ENCODE measurements at places on chromosomes 7 and 10.
A peak's percentile ranks its signal among the peaks of the same experiment; 100 is the strongest.

DNA sequence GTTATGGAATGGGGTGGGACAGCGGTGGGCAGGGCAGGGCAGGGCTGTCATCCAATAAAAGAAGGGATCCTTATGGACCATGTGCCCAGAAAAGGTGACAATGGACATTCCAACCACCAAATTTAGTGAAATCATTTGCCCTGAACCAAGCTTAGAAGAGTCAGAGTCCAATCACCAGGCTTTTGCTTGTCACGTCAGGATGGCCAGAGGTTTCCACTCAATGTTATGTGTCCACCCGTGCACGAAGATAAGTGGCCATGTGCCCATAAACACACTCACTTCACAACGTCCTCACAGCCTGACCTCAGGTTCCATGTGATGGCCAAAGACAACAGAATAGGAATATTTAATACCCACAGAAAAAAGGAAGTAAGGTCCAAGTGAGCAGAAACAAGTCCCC lies 36.6 kb upstream of the PLPP4 start:
- no peak for DNase-seq

- no peak for DNase-seq
Measured at GRCh38 chr7:93156884-93157283, 8.7 kb upstream of the SAMD9L start.

GRCh38 chr7:26001662-26002244 lies 150.2 kb upstream of the NFE2L3 start:
- DNase-seq: no peak

GRCh38 chr10:103609231-103610082 lies 116.0 kb downstream of the NEURL1 start:
- no peak for DNase-seq

- DNase-seq: no peak
Measured at GRCh38 chr10:6678956-6679355, 98.9 kb upstream of the PRKCQ start.

- DNase-seq: no peak
Measured at GRCh38 chr10:129765664-129766550, 198.2 kb downstream of the EBF3 start.

- DNase-seq: no peak
Measured at GRCh38 chr7:80467069-80467468, 44.8 kb downstream of the GNAT3 start.

GRCh38 chr10:120945801-120946302 lies 94.7 kb downstream of the WDR11 start:
- DNase-seq: no peak

DNA sequence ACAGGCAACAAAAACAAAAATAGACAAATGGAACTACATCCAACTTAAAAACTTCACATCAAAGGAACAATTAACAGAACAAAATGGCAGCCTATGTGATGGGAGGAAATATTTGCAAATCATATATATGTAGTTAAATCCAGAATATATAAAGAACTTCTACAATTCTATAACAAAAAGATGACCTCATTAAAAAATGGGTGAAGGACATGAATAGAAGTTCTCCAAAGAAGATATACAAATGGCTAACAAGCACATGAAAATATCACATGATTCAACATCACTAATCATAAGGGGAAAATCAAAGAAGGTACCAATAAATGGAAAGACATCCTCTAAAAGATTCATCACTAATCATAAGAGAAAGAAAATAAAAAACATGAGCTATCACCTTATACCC lies 416.1 kb downstream of the LRMDA start:
- DNase-seq: no peak

GRCh38 chr10:50990568-50991455 lies 83.5 kb upstream of the PRKG1 start:
- DNase-seq: peak; percentile 32

DNA sequence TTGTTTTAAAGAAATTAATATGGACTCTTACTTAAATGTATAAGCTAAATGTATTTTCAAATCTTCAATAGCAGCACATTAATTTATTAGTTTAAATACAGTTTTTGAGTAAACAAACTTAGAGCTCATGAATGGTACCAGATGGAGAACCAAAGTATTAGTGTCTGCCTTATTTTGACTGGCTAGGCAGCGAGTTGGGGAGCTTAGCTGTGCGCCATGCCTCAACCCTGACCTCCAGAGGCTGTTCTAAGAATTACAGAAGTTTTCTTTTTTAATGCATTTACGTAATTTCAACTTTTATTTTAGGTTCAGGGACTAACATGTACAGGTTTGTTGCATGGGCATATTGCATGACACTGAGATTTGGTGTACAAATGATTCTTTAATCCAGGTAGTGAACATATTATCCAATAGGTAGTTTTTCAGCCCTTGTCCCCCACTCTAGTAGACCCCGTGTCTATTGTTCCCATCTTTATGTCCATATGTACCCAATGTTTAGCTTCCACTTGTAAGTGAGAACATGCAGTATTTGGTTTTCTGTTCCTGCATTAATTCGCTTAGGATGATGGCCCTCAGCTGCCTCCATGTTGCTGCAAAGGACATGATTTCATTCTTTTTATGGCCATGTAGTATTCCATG lies 166.8 kb downstream of the IQUB start:
- no peak for DNase-seq

GRCh38 chr7:18268571-18268970 lies 227.0 kb upstream of the HDAC9 start:
- no peak for DNase-seq

DNA sequence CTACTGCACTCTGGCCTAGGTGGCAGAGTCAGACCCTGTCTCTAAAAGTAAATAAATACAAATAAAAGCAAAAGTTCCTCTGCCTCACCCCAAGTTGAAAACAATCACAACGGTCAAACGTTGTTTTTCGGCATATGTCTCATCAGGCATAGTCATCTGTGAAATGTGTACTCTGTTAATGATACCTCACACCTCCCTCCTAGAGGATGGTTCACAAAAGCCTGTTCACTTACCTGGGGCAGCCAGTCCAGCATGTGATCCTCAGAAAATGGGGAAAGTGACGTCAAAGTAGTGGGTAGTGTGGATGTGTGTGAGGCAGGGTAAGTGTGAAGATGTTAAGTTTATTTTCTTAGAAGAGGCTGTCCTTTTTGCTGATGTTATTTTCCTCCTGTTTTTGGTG lies 254.0 kb upstream of the LRGUK start:
- no peak for DNase-seq

Measured in activated T-cell treated with anti-CD3 and anti-CD28 coated beads, Interleukin-2, amount 50 U/mL, for 48 hours (primary cell).